ENCODE measurements at places on chromosomes 3 and 15.

DNA sequence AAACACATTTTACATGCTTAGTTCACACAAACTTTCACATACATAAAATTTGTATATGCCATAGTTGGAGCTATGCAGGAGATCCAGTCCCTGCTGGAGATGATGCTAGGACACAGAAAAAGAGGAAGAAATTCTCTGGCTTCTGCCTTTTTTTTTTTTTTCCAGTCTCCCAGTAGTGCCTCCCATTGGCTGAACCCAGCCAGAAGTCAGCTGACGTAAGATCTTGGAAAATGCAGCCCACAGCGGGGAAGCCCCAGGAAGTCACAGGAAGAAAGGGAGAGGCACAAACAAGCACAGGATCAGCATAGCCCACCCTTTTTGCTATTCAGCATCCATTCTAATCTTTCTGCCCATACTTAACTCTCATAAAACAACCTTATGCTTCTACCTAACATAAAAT, 38.5 kb downstream of the SCN11A start:
- peak; percentile 48 for DNase-seq

- no peak for DNase-seq
Observed at GRCh38 chr15:37124331-37124730, 24.0 kb upstream of the MEIS2 start.

- no peak for DNase-seq
Observed at GRCh38 chr15:23854912-23855659, 168.0 kb upstream of the NDN start.

DNA sequence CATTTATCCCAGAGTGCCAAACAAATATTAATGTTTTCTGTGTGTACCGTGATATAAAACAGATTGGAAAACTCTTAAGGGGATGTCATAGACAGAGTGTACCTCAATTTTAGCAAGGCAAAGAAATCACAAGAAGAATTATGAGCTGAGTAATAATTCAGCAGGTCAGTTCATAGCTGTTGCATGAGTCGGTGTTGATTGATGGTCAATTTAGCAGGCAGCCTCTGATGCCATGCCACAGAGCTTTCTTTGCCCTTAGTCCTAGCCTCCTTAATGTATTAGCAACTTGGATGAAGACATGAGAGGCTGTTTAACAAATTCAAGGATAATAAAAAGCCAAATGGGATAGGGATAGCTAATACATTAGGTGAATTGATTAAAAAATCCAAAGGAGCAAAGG, 6.8 kb downstream of the SLC35A5 start:
- no peak for DNase-seq

Measured in suppressor macrophage treated with lipopolysaccharide for 1 hour (primary cell).